ENCODE measurements at places on chromosomes 6 and 20.

DNA sequence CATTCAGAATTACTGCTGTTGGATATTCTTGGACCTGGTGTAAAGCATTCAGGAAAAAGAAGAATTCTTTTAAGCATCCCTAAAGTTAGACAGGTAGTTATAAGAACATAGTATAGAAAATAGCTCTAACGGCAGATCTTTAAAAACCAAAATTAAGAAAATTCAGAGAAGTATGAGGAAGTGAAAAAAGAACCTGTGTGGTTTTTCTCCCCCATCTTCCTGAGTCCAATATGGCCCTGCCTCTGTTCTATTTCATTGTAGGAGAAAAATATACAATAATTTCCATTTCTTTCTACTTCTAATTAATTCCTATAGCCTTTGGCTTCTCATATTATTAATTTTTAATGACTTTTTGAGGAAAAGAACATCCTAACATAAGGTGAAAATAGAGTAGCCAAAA is 47.1 kb downstream of the FHL5 start:
- no peak overlapping the region for H3K27ac ChIP-seq
- DNase-seq = no peak
- H3K4me1 ChIP-seq = no peaks in the 10 kb centered on the region

DNA sequence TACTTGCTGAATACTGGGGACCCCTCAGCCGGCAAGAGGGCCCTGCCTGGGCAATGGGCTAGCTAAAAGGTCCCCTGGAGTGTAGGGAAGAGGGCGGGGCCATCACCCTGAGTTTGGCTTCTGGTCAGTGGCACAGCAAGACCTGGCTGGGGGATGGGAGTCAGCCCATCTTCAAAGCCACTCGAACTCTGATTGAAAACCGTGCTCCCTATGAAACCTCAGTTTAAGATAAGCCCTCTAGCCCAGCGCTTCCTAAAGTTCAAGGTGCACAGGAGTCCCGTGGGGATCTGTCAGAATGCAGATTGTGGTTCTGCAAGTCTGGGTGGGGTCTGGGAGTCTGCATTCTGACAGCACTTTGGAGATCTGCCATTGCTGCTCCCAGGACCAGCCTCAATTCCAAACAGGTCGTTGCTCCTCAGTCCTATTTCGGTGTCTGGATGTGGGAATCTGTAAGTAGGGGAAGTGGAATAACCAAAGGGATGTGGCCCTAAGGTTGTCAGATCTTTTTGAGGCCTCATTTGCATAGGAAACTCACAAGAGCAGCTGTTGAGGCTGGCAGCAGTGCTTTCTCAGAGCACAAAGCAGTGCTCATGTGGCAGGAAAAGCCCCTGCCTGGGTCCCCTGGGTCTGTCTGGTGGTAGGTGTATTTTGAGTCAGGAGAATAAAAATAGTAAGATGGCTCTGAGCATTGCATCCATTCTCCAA is 85.3 kb upstream of the SCP2D1 start:
- H3K27ac ChIP-seq = no peak overlapping the region
- H3K4me1 ChIP-seq = no peaks in the 10 kb centered on the region
- DNase-seq = no peak
- no peaks in the 10 kb centered on the region for H3K36me3 ChIP-seq
- no peaks in the 10 kb centered on the region for H3K27me3 ChIP-seq
- H3K4me3 ChIP-seq = no peak overlapping the region

DNA sequence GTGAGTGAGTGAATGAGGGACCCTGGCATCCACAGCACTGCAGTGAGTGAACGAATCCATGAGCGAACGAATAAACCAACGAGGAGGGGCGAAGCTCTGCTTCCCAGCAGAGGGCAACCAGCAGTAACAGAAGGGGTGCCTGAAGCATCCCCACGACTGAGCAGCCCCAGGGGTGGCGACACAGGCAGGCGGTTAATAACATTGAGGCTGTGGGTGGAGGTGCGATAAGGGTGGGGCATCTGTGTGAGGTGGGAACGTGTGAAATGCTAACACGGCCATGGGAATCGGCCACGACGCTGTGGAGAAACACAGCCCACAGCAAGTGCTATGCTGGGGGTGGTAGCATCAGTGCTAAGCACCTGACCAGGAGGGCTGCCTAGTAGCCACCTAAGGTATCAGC is 75.9 kb downstream of the TAF4 start:
- H3K4me3 ChIP-seq = no peak overlapping the region
- H3K27me3 ChIP-seq = no peaks in the 10 kb centered on the region
- peak; percentile 34 for DNase-seq
- H3K27ac ChIP-seq = no peak overlapping the region
- peaks cover 84% of the 10 kb centered on the region for H3K36me3 ChIP-seq

GRCh38 chr20:33839591-33839990 is 28.4 kb downstream of the CHMP4B start:
- H3K4me3 ChIP-seq = no peak overlapping the region
- H3K27ac ChIP-seq = no peak overlapping the region
- no peak for DNase-seq
- peaks cover 5% of the 10 kb centered on the region for H3K36me3 ChIP-seq

DNA sequence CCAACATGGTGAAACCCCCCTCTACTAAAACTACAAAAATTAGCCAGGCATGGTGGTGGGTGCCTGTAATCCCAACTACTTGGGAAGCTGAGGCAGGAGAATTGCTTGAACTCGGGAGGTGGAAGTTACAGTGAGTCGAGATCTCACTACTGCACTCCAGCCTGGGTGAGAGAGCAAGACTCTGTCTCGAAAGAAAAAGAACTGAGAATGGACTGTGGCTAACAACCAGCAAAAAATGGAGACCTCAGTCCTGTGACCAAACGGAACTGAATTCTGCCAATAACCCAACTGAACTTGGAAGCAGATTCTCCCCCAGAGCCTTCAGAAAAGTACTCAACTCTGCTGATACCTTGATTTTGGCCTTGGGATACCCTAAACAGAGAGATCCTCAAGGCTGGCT is 604.5 kb downstream of the DOK5 start:
- H3K4me1 ChIP-seq = no peaks in the 10 kb centered on the region
- H3K27me3 ChIP-seq = no peaks in the 10 kb centered on the region
- no peaks in the 10 kb centered on the region for H3K36me3 ChIP-seq
- no peak overlapping the region for H3K27ac ChIP-seq

DNA sequence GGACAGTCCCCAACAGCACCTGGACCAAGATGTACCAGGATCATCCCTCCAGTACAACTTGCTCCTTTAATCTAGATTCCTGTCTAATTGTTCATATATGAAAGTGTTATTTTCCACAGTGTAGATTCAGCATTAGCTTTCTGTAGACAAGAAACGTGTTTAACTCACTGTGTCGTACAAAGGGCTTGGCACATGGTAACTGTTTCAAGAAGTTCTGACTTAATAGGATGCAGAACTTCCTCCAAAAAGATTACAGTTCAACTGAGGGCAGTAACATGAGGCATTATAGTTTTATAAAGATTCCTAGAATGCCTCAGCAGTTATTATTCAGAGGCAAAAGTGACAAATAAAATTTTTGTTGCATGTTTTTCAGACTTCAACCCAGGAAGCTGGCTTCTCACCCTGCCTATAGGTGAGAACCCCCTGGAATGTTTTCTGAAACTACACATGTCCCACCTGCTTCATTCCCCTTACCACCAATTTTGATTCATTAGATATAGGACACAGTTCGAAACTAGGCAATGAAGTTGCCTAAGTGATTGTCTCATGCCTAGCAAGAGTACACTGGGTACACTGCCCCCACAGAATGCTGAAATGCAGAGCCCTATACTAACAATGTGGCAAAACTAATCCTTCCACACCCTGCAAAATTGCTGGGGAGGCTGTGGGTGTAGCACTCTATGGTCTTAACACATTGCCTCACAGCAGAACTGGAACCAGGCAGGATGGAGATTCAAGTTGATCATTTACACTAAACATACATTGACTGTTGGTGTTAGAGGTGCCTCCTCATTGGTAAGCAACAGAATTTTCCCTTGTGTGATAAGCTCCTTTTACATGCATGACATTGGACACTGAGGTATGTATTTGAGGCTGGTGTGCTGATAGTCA is 22.6 kb upstream of the SH3BGRL2 start:
- H3K4me3 ChIP-seq = no peak overlapping the region
- H3K4me1 ChIP-seq = no peaks in the 10 kb centered on the region
- no peak for DNase-seq
- no peaks in the 10 kb centered on the region for H3K36me3 ChIP-seq
- no peak overlapping the region for H3K27ac ChIP-seq

DNA sequence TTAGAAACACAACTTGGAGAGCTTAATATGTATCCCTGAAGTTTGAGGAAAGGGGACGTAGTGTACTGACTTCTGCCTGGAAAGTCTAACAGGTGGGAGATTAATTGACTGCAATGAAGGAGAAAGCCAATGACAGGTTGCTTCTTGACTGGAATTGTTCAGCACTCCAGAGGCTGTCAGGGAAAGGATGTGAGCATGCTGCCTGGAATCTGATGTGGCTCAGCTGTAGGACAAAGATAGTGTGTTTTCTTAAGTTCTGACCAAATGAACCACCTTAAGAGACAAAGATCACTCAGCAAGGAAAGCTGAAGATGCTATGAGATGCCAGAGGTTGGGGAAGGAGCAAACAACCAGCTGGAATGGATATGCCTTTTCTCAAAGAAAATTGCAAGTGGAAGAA is 185.8 kb downstream of the PHF3 start:
- no peak overlapping the region for H3K27ac ChIP-seq
- H3K4me3 ChIP-seq = no peak overlapping the region
- no peaks in the 10 kb centered on the region for H3K36me3 ChIP-seq
- DNase-seq = no peak
- no peaks in the 10 kb centered on the region for H3K4me1 ChIP-seq

GRCh38 chr6:156978948-156979347 is 201.8 kb downstream of the ARID1B start:
- H3K36me3 ChIP-seq = no peaks in the 10 kb centered on the region
- H3K27me3 ChIP-seq = no peaks in the 10 kb centered on the region
- no peak overlapping the region for H3K4me3 ChIP-seq
- peaks cover 9% of the 10 kb centered on the region for H3K4me1 ChIP-seq

GRCh38 chr6:166629628-166630027 is 2.6 kb upstream of the RPS6KA2 start:
- H3K27me3 ChIP-seq = peaks cover 16% of the 10 kb centered on the region
- H3K27ac ChIP-seq = no peak overlapping the region
- H3K4me1 ChIP-seq = no peaks in the 10 kb centered on the region
- H3K4me3 ChIP-seq = no peak overlapping the region
- no peak for DNase-seq
- H3K36me3 ChIP-seq = no peaks in the 10 kb centered on the region

- no peak overlapping the region for H3K27ac ChIP-seq
- H3K36me3 ChIP-seq = no peaks in the 10 kb centered on the region
- H3K27me3 ChIP-seq = no peaks in the 10 kb centered on the region
- no peak overlapping the region for H3K4me3 ChIP-seq
- H3K4me1 ChIP-seq = no peaks in the 10 kb centered on the region
Observed at GRCh38 chr6:162688751-162689345, 38.7 kb downstream of the PRKN start.

DNA sequence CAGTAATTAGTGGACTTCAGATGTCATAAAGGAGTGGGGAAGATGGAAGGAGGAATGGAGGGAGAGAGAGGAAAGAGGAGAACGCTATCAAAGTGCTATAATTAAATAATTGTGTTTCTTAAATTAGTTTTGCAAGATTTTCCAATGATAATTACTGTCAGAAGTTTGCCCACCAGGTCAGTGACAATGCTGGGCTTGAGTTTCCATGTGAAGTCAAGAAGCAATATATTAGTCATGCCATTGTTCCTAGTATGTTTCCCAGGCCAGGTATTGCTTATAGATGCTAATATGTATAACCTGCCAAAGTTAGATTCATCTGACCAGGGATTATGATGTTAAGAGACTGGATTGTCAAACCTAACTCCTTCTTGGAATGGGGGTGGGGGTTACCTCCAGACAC is 131.9 kb downstream of the GJA10 start:
- no peaks in the 10 kb centered on the region for H3K4me1 ChIP-seq
- H3K27me3 ChIP-seq = no peaks in the 10 kb centered on the region
- H3K4me3 ChIP-seq = no peak overlapping the region
- DNase-seq = no peak
- no peak overlapping the region for H3K27ac ChIP-seq

- peaks cover 59% of the 10 kb centered on the region for H3K27me3 ChIP-seq
- H3K36me3 ChIP-seq = no peaks in the 10 kb centered on the region
Observed at GRCh38 chr20:61739086-61739831, 326.4 kb downstream of the TAF4 start.

DNA sequence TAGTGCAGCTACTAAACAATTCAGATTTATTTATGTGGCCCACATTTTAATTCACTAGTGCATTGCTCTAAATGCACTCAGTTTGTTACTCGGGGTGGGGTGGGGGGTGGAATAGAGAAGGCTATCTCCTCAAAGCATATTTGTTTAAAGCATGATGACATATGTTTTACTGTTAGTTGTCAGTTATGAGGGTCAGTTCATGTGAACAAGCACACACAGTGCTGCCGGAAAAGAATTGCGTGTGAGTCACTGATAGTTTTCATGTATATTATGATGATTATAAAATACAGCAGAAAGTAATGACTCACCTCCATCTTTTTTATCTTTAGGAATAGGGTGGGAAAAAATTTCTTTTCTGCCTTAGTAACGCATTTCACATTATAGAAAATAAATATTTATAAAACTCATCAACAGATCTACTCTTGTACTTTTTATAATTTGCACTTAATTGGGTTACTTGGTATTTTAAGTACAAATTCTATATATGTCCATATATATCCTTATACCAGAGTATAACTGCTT is 42.2 kb upstream of the STXBP5 start:
- no peaks in the 10 kb centered on the region for H3K4me1 ChIP-seq
- no peak overlapping the region for H3K4me3 ChIP-seq
- no peaks in the 10 kb centered on the region for H3K27me3 ChIP-seq
- no peaks in the 10 kb centered on the region for H3K36me3 ChIP-seq

GRCh38 chr20:31731321-31731717 is 7.8 kb upstream of the TPX2 start:
- no peak for DNase-seq
- no peaks in the 10 kb centered on the region for H3K27me3 ChIP-seq
- H3K36me3 ChIP-seq = no peaks in the 10 kb centered on the region
- H3K4me1 ChIP-seq = peaks cover 8% of the 10 kb centered on the region
- H3K4me3 ChIP-seq = no peak overlapping the region

DNA sequence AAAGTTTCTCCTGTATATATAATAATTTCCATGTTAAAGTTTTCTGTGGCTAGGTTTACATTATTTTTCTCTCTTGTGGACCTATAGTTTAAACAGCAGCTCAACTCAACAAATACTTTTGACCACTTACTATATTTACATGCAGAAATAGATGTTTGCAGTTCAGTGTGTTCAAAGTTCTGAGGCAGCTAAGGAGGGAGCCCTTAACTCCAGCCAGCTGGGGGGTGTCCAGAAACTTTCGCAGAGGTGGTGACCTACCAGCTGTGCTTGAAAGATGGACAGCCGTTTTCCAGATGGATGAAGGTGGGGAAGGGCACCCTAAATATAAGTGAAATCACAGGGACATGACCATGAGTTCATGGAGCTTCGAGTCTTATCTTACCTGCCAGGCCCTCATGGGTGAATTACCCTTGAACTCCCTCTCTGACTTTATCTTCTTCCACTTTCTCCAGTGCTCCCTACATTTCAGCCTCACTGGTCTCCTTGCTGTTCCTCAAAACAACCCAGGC is 33.4 kb downstream of the DHX35 start:
- no peaks in the 10 kb centered on the region for H3K27me3 ChIP-seq
- no peak for DNase-seq
- peaks cover 64% of the 10 kb centered on the region for H3K36me3 ChIP-seq
- H3K4me3 ChIP-seq = no peak overlapping the region
- H3K4me1 ChIP-seq = no peaks in the 10 kb centered on the region
- H3K27ac ChIP-seq = no peak overlapping the region

GRCh38 chr6:132070356-132070755 is 119.2 kb upstream of the CCN2 start:
- H3K27me3 ChIP-seq = no peaks in the 10 kb centered on the region
- H3K4me1 ChIP-seq = no peaks in the 10 kb centered on the region
- H3K4me3 ChIP-seq = no peak overlapping the region
- DNase-seq = peak; percentile 5
- H3K27ac ChIP-seq = no peak overlapping the region

- DNase-seq = no peak
- no peak overlapping the region for H3K4me3 ChIP-seq
- no peak overlapping the region for H3K27ac ChIP-seq
- no peaks in the 10 kb centered on the region for H3K27me3 ChIP-seq
Observed at GRCh38 chr6:87426789-87427188, 19.0 kb downstream of the CFAP206 start.
